ENCODE measurements at places on chromosomes 2 and 18.

DNA sequence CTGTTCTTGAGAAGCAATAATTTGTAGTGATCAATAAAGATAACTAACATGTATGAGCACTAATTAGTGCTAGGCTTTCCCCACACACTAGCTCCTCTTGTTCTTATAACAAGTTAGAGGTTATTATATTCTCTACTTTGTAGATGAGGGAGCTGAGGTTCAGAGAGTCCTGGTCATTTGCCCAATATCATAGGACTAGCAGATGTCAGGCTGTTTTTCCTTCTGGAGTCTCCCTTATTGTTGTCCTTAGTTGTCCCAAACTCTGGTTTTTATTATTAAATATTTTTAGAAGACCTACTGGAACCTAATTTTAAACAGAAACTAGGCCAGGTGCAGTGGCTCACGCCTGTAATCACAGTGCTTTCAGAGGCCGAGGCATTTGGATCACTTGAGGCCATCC, 16.5 kb upstream of the TTC39C start:
- no peak for DNase-seq

- no peak for DNase-seq
These were observed 123.1 kb downstream of the RAB3GAP1 start for GRCh38 chr2:135175177-135175576.

DNA sequence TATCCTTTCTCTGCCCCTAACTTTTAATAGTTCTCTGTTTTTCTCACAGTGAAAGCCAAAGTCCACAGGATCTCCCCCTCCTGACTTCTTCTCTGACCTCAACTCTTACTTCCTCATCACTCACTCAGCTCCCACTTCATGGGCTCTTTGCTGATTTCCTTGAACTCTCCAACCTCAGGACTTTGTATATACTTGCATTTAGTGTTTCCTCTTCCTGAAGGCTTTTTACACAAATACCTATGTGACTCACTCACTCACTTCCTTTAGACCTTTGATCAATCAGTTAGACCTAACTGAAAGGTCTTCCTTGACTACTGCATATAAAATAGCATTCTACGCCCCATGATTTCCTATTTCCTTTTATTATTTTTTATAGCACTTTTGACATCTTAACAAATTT, 233.1 kb upstream of the MEX3C start:
- no peak for DNase-seq

DNA sequence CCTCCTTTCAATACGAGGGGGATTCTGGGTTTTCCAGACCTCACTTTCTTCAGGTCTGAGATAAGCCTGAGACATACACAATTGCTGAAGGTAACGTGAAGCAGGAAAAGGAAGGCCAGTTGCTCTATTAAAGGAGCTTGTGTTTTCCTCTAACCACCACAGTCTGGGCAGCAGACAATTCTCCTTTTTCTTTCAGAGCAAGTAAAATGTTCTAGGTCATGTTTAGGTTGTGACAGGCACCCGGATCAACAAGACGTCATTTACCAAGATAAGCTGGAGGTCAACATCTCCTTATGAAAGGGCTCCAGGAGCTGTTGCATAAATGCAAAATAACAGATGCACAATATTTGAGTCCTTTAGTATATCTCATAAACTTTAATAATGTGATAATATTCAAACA, 148.1 kb downstream of the SLC8A1 start:
- DNase-seq, result no peak

DNA sequence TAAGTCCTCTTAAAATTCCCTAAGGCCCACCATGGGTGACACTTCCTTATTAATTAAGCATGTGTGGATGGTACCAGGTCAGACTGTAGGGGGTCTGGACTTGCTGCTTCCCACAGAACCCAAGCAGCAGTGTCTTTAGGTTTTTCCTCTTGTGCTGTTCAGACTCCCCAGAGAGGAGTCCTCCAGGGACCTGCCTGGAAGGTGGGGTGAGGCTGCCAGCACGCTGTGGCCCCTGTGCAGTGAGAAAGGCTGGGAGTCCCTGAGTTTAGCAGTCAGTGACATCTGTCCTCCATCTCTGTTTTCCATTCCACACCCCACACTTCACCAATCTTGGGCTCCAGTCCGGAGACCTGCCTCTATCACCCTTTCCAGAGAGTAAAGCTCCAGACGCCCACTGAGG, 18.0 kb upstream of the ST3GAL5 start:
- DNase-seq, result no peak

DNA sequence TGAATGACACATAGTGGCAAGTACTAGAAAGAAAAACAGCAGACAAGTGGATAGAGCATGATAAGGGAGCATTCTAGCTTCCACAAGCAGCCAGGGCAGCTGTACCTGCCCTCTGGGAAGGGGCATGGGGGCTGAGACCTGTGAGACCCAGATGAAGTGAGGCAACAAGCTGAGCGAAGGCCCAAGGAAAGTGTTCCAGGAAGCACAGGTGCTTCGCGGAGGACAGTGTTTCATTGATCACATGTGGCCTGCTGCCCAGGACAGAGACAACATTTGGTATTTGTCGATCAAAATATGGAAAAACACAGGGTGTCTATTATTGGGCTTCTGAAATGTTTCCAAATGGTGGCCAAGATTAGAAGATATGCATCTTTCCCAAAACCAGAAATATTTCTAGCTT, 149.1 kb downstream of the ZNF516 start:
- DNase-seq, result no peak

DNA sequence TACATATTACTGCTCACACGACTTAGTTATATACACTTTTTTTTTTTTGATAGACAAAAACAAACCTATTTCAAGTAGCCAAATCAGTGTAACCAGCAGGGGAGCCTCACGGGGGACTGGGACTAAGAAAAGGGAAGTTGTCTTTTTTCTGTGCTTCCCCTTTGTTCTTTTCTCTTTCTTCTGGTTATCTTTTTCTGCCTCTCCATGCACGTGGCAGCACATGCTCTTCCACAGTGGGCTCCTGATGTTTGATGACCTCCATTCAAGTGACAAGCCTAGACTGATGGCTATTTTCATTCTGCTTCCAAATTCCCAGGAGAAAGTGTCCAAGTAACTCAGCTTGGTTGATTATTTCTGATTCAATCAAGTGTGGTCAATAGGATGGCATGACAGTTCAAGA, 98.2 kb upstream of the STK39 start:
- DNase-seq, result no peak

DNA sequence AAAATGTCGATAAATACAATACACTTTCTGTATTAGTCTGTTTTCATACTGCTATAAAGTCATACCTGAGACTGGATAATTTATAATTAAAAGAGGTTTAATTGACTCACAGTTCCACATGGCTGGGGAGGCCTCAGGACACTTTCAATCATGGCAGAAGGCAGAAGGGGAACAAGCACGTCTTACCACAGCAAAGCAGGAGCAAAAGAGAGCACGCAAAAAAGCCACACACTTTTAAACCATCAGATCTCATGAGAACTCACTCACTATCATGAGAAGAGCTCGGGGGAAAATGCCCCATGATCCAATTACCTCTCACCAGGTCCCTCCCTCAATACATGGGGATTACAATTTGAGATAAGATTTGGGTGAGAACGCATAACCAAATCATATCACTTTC, 256.7 kb downstream of the ANAPC1 start:
- no peak for DNase-seq

- no peak for DNase-seq
These were observed 129.0 kb downstream of the EVA1A start for GRCh38 chr2:75431763-75432162.

DNA sequence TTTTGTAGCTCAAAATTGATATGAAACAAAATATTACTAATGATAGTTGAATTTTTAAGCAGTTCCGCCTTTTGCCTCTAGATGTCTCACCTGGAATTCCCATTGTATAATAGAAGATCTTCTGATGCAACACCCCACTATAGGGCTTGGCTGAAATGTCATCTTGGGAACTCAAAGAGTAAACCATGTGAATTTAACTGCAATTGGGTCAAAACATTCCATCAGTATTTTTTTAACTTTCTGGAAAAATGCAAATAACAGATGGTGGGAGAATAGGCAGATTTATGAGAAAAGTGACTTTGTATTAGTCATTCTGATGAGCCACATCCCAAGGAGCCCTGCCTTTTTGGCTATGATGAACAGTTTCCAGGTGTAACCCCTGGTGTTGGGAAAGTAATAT, 489.9 kb downstream of the NYAP2 start:
- DNase-seq, result peak; percentile 74

- no peak for DNase-seq
These were observed 181.9 kb downstream of the MEMO1 start for GRCh38 chr2:31828891-31829290.

- DNase-seq, result no peak
These were observed 189.7 kb downstream of the PID1 start for GRCh38 chr2:229081411-229081810.

DNA sequence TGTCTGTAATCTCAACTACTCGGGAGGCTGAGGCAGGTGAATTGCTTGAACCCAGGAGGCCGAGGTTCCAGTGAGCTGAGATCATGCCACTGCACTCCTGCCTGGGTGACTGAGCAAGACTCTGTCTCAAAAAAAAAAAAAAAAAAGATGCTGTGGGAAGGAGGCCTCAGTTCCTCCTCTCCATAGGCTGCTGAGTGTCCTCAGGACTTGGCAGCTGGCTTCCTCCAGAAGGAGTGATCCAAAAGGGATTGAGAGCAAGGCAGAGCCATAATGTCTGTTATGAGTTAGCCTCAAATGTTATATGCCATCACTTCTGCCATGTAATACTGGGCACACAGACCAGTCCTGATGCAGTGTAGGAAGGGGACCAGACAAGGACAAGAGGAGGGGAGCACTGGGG, 6.6 kb upstream of the NPC1 start:
- no peak for DNase-seq

DNA sequence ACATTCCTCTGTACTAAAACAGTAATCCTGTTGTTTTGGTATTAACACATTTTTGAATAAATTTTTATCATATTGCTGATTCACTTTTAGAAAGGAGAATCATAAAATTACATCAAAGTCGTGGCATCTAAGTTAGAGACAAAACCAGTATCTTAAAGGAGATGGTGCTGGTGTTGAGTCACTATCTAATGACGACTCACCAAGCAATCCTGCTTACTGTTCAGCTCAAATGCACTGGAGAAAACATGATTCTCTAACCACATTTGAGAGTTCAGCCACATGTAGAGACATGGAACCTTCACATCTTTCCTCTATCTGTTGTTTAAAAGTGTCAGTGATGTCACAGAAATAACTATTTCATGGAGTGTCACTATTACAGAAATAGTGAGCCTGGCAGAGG, 473.8 kb downstream of the TGIF1 start:
- peak; percentile 37 for DNase-seq

- peak; percentile 85 for DNase-seq
These were observed 2.7 kb downstream of the PER2 start for GRCh38 chr2:238285653-238286082.

DNA sequence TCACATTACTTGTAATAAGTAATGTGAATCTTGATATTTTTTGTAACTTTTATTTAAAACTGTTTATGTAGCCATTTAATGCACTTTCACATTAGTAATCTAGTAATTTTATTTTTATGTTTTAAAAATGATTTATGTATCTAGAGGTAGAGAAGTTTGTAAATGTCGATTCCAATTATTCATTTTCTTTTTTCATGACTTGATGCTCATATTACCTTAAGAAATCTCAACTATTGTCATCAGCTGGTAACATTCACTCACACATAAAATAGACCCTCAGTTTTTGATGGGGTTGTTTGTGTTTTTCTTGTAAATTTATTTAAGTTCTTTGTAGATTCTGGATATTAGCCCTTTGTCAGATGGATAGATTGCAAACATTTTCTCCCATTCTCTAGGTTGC, 351.7 kb upstream of the CDH7 start:
- DNase-seq, result no peak

DNA sequence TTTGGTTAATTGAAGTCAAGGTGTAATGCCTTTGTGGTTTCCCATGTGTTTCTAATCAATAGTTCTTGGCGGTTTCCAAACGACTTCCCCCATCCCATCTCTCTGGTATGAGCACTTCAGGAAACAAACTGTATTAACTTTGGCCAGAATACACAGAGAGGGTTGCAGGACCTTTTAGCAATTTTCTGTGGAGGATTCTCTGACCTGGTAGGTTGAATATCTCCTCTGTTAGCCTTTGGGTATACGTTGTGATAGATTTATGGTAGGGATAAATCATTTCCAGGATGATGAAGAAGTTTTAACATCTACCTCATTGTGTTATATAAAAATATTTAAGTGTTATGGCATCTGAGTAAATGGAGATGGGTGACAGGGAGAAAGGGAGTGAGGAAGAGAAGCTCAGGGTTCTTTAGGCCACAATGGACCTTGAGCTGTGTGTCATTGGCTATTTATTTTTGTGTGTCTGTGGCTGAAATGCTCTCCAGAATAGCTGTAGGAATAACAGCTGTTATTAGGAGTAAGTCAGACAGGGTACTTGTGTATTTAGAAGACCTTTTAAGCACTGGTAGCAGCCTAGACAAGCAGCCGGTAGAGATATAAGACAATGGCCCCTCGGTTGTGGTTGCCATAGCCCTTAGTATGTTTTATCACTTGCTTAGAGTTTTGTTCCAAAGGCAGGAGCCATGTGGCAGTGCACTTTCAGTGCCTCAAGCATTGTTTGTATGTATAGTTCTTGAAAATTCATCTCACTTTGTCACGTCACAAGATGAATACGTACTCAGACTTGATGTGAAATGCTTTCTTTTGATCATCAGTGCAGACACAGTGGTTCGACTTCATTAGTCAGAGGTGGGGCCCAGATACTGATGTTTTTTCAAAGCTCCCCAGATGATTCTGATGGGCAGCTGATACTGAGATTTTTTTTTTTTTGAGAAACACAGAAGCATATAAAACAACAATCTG, 91.1 kb downstream of the FMNL2 start:
- no peak for DNase-seq

GRCh38 chr2:98881153-98881650, 54.8 kb downstream of the CRACDL start:
- DNase-seq, result no peak

- no peak for DNase-seq
These were observed 141.5 kb upstream of the MYCN start for GRCh38 chr2:15798701-15799431.

- no peak for DNase-seq
These were observed 119.8 kb downstream of the LAMA1 start for GRCh38 chr18:6997808-6998207.

DNA sequence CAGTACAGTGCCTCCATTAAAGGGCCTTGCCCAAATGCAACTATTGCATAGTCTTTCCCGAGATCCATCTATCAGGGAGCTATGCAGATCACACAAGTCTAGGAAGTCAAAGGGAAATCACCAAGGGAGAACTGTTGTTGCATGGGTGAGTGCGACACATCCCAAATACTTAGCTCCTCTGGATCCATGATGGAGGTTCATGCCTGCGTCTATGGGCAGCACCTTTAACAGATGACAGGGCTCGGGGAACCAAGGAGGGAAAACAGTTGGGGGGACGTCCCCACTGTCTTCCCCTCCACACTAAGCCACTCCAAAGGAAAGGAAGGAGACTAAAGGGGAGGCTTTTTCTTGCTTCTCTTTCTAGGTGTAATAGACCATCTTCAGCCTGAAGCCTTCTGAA, 552.8 kb upstream of the PKDCC start:
- no peak for DNase-seq

Measured in AG04450 (cell line).